ENCODE measurements at places on chromosomes 11 and 22.

- no peak for DNase-seq
Measured at GRCh38 chr11:23502389-23502788, 642.1 kb upstream of the CCDC179 start.

GRCh38 chr11:36116161-36116560 lies 172.3 kb downstream of the LDLRAD3 start:
- DNase-seq = no peak

GRCh38 chr11:13174090-13174489 lies 103.5 kb upstream of the BMAL1 start:
- DNase-seq = no peak

DNA sequence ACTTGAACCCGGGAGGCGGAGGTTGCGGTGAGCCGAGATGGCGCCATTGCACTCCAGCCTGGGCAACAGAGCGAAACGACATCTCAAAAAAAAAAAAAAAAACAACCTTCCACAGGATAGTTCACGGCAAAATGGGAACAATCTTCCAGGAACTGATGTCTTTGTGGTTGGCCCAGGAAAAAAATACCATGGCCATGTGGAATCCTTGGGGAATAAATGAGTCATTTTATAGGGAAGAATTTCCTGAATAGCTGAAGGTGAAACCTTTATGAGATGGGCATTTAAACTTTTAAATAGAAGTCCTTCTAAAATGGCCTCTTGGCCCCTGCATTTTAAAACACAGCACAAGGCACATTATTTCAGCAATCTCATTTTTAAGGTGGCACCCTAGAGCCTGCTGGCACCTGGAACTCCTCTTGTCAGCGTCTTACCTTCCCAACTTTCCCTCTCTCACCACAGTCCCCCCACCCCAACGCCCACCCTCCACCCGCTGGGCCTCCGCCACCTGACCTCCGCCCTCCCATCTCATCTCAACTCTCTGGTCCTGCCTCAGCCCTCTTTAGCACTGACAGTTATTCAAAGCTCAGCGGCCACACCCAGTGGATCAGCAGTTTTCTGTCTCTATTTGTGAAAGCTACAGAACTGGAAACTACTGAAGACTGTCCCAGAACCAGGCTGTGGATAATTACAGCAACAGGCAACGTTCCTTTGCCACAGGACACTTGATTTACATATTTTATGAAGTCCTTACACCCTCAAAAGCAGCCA lies 43.1 kb downstream of the SCGB1A1 start:
- no peak for DNase-seq
